Vagina (tissue), 2 donors: ENCODE measurements at places on chromosomes 5 and 9.

DNA sequence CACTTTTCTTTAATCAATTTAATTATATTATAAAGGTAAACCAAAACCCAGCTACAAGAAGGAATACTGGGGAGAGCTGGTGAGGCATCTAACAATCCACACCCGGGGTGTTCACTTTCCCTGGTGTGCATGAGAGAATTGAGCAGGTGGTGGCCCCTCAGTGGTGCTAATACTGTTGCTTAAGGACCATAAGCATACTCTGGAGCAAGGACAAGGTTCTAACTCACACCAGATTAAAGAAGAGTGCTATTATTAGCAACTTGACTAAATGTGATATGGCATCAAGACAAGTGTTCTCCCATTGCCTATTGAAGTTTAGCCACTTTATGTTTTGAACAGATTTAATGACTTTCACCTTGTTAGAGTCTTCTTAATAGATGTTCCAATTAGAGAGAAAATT, 8.8 kb downstream of the RGS7BP start:
- H3K36me3 ChIP-seq: no peaks in the 10 kb centered on the region
- no peak for DNase-seq
- no peak overlapping the region for H3K27ac ChIP-seq
- no peak overlapping the region for H3K4me3 ChIP-seq

GRCh38 chr9:13550519-13550918, 271.0 kb upstream of the MPDZ start:
- no peaks in the 10 kb centered on the region for H3K27me3 ChIP-seq
- no peak for DNase-seq
- no peaks in the 10 kb centered on the region for H3K4me1 ChIP-seq
- H3K4me3 ChIP-seq: no peak overlapping the region

DNA sequence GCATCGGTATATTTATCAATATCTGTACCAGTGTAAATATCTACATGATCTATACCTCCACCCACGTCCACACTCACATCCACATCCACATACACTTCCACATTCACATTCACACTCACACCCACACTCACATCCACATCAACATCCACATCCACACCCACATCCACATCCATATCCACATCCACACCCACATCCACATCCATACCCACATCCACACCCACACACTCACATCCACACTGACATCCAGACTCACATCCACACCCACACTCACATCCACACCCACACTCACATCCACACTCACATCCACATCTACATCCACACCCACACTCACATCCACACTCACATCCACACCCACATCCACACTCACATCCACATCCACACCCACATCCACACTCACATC, 189.2 kb downstream of the IRX1 start:
- H3K4me1 ChIP-seq: no peaks in the 10 kb centered on the region
- H3K36me3 ChIP-seq: no peaks in the 10 kb centered on the region
- no peaks in the 10 kb centered on the region for H3K27me3 ChIP-seq
- no peak overlapping the region for H3K27ac ChIP-seq

DNA sequence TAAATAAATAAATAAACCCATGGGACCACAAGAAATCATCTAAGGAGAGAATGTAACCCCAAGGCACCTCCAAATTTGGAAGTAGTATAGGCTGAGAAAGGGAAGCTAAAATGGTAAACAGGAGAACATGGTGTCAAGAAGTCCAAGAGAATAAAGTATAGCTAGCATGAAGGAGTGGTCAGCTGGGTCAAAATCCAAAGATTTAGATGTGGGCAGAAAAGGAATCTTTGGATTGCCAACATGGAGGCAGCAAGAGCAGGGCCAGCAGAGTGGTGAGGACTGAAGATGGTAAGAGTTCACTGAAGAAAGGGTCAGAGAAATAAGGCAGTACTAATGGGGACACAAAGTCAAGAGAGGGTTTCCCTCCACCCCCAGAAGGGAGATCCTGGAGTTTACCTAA, 53.0 kb downstream of the TSSK1B start:
- no peak overlapping the region for H3K4me3 ChIP-seq
- H3K27me3 ChIP-seq: no peaks in the 10 kb centered on the region
- H3K36me3 ChIP-seq: no peaks in the 10 kb centered on the region

DNA sequence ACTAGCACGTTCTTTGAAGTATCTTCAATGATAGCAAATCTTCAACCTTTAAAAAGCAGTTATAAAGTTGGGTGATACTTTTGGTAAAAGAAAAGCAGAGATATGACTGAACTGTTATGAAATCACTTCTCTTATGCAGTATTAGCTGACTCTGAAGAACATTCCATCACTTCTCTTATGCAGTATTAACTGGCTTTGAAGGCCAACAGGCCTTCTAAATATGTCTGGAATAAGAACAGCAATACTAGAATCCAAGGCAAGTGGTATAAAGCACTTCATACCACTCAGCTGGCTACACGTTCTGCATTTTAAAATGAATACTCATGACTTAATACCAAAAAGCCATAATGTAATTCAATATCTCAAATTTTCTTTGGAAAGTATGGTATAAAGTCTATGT, 17.3 kb downstream of the SKIC3 start:
- H3K27ac ChIP-seq: no peak overlapping the region
- no peaks in the 10 kb centered on the region for H3K27me3 ChIP-seq
- H3K4me3 ChIP-seq: no peak overlapping the region

DNA sequence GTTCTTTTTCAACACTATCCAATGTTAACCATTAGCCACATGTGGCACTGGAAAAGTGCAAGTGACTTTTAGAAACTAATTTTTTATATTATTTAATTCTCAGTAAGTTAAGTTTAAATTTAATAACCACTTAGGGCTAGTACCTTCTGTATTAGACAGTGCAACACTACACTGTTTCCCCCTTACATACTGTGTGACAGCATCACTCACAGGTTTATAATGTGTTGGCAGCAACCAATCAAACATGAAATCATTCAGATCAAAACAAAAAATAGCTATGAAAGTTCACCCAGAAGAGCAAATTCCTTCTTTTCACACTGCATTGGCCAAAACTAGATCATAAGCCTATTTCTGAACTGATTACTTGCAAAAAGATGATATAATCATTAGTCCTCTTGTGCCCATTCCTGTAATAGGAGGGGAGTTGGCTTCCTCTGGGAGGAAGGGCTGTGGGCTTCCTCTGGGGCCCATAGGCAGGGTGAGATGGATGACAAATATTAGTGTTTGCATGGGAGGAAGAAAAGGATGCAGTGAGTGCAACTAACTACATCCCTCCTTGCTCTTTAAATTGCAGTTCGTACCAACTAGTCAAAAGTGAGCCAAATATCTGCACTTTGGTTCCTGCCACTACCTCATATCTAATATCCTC, 708.1 kb upstream of the RGMB start:
- H3K4me3 ChIP-seq: no peak overlapping the region
- no peak for DNase-seq
- H3K36me3 ChIP-seq: no peaks in the 10 kb centered on the region
- H3K27me3 ChIP-seq: no peaks in the 10 kb centered on the region
- H3K27ac ChIP-seq: no peak overlapping the region
- H3K4me1 ChIP-seq: no peaks in the 10 kb centered on the region

DNA sequence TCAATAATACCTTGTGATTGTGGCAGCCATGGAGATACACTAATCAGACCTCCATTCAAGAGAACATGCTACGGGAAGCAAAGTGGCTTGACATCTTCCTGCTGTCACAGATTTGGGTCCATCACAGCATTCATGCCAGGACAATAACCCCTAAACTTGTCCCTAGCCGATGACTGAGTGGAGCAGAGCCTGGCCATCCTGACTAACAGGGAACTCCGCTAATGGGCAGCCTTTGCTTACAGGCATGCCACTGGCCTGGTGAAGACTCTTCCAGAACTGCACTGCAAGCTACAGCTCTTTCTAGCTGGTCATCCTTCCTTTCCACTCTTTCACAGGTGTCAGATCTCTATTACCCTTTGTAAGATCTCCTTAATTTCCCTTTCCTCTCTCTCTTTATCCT, 16.0 kb downstream of the FAM174A start:
- no peaks in the 10 kb centered on the region for H3K27me3 ChIP-seq
- H3K4me1 ChIP-seq: peaks cover 5% of the 10 kb centered on the region
- H3K36me3 ChIP-seq: no peaks in the 10 kb centered on the region
- no peak overlapping the region for H3K4me3 ChIP-seq

GRCh38 chr9:121636978-121637712, 14.3 kb upstream of the DAB2IP start:
- H3K27ac ChIP-seq: no peak overlapping the region
- H3K36me3 ChIP-seq: no peaks in the 10 kb centered on the region

DNA sequence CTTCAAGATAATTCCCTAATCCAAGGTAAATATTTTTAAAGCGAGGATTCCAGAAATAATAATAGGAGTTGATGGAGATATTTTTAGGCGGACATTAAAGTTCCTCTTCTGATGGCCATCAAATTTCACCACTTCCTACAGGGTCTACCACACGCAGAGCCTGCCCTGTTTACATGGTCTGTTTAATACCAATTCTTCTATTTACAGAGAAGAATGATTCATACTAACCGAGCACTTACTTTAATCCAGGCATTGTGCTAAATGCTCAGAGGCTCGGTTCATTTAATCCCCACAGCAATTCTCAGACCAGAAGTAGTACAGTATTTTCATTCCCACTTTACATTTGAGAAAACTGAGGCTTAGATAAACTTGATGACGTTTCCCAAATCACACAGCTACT, 3.0 kb upstream of the ITGA1 start:
- H3K27me3 ChIP-seq: no peaks in the 10 kb centered on the region
- H3K27ac ChIP-seq: no peak overlapping the region
- H3K4me3 ChIP-seq: no peak overlapping the region
- no peaks in the 10 kb centered on the region for H3K36me3 ChIP-seq
- no peak for DNase-seq

- no peaks in the 10 kb centered on the region for H3K4me1 ChIP-seq
- H3K36me3 ChIP-seq: no peaks in the 10 kb centered on the region
- no peaks in the 10 kb centered on the region for H3K27me3 ChIP-seq
- no peak overlapping the region for H3K4me3 ChIP-seq
Measured at GRCh38 chr5:89072842-89073672, 190.1 kb upstream of the MEF2C start.

DNA sequence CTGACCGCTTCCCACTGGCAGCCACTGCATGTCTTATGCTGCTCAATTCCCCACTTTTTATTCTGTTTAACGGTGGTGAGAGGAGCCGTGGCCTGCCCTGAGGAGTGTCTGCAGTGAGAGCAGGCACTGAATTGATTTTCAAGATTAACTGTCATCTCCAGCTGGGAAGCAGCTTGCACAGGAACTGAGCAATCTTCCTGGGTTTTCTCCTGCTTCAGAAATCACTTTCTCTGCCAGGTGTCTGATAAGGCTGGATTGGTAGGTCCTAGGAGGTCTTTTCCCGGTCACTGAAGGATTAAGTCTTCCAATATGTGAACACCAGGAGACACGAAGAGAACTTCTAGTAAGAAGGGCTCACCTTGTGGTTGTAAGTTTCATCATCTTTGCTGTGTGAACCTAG, 181.1 kb upstream of the RAD23B start:
- no peaks in the 10 kb centered on the region for H3K4me1 ChIP-seq
- no peak overlapping the region for H3K27ac ChIP-seq
- H3K4me3 ChIP-seq: no peak overlapping the region

- no peak for DNase-seq
- H3K36me3 ChIP-seq: no peaks in the 10 kb centered on the region
- no peak overlapping the region for H3K4me3 ChIP-seq
- H3K27me3 ChIP-seq: no peaks in the 10 kb centered on the region
- no peak overlapping the region for H3K27ac ChIP-seq
Measured at GRCh38 chr9:91289244-91289643, 72.5 kb downstream of the AUH start.

DNA sequence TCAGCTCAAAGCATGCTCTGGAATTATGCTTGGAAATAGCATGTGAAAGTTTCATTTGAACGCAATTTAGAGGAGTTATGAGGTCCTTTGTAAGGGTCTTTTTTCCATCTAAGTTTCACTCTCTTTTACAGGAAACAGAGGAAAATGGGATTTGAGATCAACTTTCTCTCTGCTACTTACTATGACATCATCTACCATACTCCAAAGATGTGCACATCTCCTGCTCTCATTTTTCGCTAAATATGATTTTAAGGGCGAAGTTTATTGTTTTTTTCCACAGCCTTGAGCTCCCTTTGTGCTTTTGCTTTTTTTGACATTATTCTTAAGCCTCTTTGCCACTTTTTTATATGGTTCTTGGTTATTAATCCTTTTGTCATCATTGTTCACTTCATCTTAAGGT, 125.6 kb downstream of the NNT start:
- no peaks in the 10 kb centered on the region for H3K27me3 ChIP-seq
- no peaks in the 10 kb centered on the region for H3K4me1 ChIP-seq
- H3K4me3 ChIP-seq: no peak overlapping the region
- H3K36me3 ChIP-seq: no peaks in the 10 kb centered on the region
- DNase-seq: no peak
- H3K27ac ChIP-seq: no peak overlapping the region

- H3K27ac ChIP-seq: no peak overlapping the region
- H3K27me3 ChIP-seq: no peaks in the 10 kb centered on the region
- no peak overlapping the region for H3K4me3 ChIP-seq
- no peaks in the 10 kb centered on the region for H3K4me1 ChIP-seq
Measured at GRCh38 chr9:2800394-2801179, 43.3 kb downstream of the PUM3 start.

DNA sequence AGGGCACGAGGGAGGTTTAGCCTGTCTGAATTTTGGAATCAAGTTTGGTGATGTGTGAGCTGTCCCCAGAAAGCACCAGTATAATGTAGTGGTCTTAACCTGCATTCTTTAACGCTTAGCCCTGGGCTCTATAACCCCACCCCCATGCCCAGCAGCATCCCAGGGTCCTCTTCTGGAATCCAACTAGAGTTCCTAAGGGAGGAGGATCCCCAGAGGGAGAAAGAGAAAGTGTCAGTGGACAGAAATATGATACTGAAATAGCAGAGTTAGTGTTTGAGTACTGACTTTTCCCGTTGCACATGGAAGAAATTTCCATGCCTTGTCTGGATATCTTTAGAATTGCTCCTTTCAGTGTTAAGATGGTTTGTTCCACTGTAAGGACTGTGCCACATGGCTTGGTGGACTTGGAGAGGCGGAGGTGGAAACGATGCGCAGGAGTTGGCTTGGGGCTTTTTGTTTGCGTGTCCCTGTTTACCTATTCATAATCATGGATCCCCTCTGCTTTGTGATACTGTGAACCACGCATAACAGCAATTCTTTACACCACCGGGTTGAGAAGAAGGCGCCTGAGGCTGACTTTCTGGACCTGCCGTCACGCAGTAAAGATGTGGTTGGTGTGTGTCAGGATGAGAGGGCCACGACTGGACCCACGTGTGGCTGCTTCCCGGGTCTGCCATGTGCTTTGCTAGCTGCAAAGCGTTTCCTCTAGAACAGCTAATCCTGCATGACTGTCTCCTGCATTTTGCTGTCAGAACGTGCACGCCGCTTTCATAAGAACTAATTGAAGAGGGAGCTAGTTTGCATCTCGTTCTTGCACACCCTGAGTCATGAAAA, 142.3 kb downstream of the SMARCA2 start:
- H3K27me3 ChIP-seq: no peaks in the 10 kb centered on the region
- H3K4me3 ChIP-seq: peak overlapping the region; percentile 50
- H3K27ac ChIP-seq: peak overlapping the region; percentile 77
- no peaks in the 10 kb centered on the region for H3K36me3 ChIP-seq

DNA sequence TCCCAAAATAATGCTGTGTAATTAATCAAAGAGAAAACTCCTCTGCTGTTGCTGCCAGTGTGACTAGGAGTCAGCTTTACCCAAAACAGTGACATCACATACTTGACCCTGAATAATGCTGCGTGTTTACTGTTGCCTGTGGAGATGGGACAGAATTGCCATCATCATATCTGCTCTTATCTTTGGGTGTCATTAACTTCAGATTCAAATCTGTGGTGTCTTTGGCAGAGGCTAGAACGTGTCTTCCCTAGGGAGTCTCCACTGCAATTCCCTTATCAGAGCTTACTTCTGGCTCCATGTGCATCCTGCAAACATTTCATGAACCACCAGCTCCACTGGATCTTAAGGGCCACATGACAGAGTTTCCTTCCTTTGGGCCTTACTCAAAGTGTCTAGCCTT, 88.9 kb upstream of the MRPS30 start:
- H3K36me3 ChIP-seq: no peaks in the 10 kb centered on the region
- H3K4me1 ChIP-seq: no peaks in the 10 kb centered on the region
- no peak for DNase-seq
- H3K27me3 ChIP-seq: no peaks in the 10 kb centered on the region
- no peak overlapping the region for H3K4me3 ChIP-seq
